ENCODE measurements at places on chromosomes 12 and 14.
A peak's percentile ranks its signal among the peaks of the same experiment; 100 is the strongest.

GRCh38 chr14:56135001-56135400 is 16.8 kb downstream of the PELI2 start:
- no peaks in the 10 kb centered on the region for H3K4me1 ChIP-seq
- no peaks in the 10 kb centered on the region for H3K36me3 ChIP-seq
- no peak for DNase-seq

DNA sequence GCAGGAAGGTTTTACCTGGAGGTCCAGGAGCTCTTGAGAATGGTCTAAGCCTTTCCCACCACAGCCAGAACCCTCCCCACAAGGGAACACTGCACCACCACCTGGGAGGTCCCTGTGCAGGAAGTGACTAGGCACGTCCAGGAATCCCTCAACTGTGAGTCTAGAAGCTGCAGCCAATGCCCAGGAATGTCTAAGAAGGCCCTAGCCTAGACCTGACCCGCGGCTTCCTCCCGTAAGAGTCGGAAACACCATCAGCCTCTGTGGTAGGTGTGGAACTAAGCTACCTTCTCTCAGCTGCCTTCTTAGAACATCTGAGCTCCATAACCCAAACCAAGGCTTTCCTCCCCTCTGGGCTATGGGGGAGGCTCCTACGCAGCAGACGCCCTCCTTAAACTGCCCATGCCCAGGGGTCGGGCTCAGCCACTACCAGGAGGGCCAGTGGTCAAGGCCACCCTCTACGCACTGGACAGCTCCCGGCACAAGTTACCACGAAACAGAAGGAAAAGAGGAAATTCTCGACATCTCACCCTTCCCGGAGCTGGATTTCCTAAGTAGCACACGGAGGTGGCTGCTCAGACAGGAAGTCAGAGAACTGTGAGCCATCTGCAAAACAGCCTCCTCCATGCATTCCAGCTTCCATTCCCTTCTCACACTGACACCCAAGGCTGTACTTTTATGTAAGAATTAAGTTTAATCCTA is 25.5 kb downstream of the ZFYVE21 start:
- no peak overlapping the region for H3K27ac ChIP-seq
- no peaks in the 10 kb centered on the region for H3K4me1 ChIP-seq
- H3K4me3 ChIP-seq = no peak overlapping the region
- H3K36me3 ChIP-seq = peaks cover 3% of the 10 kb centered on the region
- no peaks in the 10 kb centered on the region for H3K27me3 ChIP-seq

GRCh38 chr14:71013551-71014192 is 106.4 kb downstream of the PCNX1 start:
- H3K4me3 ChIP-seq = no peak overlapping the region
- peaks cover 18% of the 10 kb centered on the region for H3K36me3 ChIP-seq
- no peaks in the 10 kb centered on the region for H3K4me1 ChIP-seq
- no peak for DNase-seq

DNA sequence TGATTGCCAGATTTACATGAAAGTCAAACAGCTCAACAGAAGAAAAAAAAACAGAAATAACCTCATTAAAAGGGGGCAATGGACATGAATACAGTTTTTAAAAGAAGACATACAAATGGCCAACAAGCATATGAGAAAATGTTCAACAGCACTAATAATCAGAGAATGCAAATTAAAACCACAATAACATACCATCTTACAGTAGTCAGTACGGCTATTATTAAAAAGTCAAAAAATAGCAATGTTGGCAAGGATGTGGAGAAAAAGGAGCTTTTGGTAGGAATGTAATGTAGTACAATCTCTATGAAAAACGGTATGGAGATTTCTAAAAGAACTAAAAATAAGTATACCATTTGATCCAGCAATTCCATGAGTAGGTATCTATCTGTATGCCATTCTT is 272.1 kb downstream of the CEP128 start:
- no peaks in the 10 kb centered on the region for H3K36me3 ChIP-seq
- no peak for DNase-seq
- no peak overlapping the region for H3K27ac ChIP-seq

DNA sequence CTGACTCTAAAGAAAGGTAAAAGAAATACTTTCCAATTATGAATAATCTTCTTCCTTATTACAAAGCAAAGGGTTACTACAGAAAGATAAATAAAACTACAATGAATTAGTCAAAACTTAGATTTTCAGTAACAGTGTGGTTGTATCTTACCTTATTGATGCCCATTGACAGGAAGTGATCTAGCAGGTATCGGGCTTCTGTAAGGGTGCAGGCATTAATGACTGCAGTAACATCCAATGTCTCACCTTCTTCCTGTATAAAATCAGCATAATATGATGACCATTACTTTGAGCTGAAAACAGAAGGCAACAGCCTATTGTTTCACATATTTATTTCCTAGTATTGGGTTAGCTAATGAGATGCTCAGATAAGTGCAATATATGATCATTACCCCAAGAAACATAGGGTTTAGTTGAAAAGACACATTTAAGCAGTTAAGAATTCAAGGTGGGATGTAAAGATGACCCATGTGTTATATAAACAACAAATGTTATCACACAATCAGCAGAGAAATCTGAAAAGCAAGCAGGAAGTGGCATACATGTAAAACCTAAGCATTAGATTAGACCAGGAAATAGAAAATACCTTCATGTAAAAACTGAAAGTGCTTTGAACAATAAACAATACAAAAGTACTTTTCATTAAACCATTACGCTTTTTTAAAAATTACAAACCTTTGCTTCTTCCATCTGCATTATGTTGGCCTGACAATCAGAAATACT is 111.2 kb downstream of the KIF21A start:
- H3K4me3 ChIP-seq = no peak overlapping the region
- no peak overlapping the region for H3K27ac ChIP-seq
- H3K4me1 ChIP-seq = peaks cover 9% of the 10 kb centered on the region
- no peak for DNase-seq

GRCh38 chr12:52539083-52539820 is 13.7 kb downstream of the KRT71 start:
- H3K27ac ChIP-seq = no peak overlapping the region
- H3K4me3 ChIP-seq = no peak overlapping the region
- peaks cover 4% of the 10 kb centered on the region for H3K27me3 ChIP-seq
- no peaks in the 10 kb centered on the region for H3K36me3 ChIP-seq

GRCh38 chr12:40056373-40056772 is 49.5 kb downstream of the SLC2A13 start:
- no peak overlapping the region for H3K4me3 ChIP-seq
- no peak overlapping the region for H3K27ac ChIP-seq
- DNase-seq = no peak
- H3K36me3 ChIP-seq = no peaks in the 10 kb centered on the region
- H3K27me3 ChIP-seq = no peaks in the 10 kb centered on the region

- H3K4me3 ChIP-seq = no peak overlapping the region
- H3K27ac ChIP-seq = peak overlapping the region; percentile 67
- peaks cover 9% of the 10 kb centered on the region for H3K36me3 ChIP-seq
- DNase-seq = peak; percentile 98
- no peaks in the 10 kb centered on the region for H3K27me3 ChIP-seq
- H3K4me1 ChIP-seq = peaks cover 21% of the 10 kb centered on the region
Measured at GRCh38 chr12:47867495-47867941, 37.3 kb downstream of the VDR start.

Measured in osteoblast (primary cell).